ENCODE measurements at places on chromosomes 12 and 14. TPM values are rescaled to one million over a fixed set of nuclear protein-coding genes. Genes with fewer than 3 reads are reported as not detected.

Gene SLC6A12
- not detected for total RNA-seq

Gene COX8C
- total RNA-seq = not detected

Gene TRPV4
- not detected for total RNA-seq

Gene CABP1
- total RNA-seq = 0.50 TPM

Gene SELPLG
- 22.1 TPM for total RNA-seq

All from activated CD8-positive, alpha-beta T cell treated with anti-CD3 and anti-CD28 coated beads for 36 hours (primary cell).